ENCODE measurements at places on chromosomes 7 and 10.

DNA sequence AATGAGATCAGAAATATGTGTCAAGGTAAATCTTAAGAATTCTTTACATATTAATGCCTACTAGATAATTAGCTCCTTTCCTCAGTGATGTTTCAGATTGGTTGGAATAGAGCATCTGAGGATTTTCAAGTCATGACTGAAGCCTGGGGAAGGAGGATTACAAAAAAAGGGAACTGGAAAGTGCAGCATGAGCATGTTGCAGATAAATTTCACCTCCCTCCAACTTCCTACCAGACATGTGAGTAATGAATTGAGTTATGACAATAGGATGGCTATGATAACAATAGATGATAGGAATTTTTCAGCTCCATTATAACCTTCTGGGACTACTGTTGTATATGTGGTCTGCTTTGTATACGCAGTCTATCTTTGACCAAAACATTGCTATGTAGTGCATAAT, 104.2 kb upstream of the RAB18 start:
- DNase-seq, result no peak

- DNase-seq, result no peak
Observed at GRCh38 chr7:150719960-150720891, 3.8 kb downstream of the GIMAP1 start.

GRCh38 chr10:78777466-78777865, 291.3 kb upstream of the ZMIZ1 start:
- no peak for DNase-seq

DNA sequence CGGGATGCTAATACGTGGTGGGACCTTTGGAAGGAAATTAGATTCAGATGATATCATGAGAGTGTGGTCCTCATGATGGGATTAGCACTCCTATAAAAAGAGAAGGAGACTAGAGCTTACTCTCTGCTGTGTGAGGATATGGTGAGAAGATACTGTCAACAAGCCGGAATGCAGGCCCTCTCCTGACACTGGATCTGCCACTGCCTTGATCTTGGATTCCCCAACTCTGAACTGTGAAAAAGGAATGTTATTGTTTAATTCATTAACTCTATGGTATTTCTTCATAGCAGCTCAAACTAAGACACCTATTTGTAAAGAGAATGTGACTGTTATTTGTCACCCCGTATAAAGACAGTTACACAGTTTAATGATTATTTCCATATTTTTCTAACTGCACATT, 1227.5 kb upstream of the C7orf33 start:
- no peak for DNase-seq

- DNase-seq, result no peak
Observed at GRCh38 chr7:84294391-84294790, 99.8 kb upstream of the SEMA3A start.

- no peak for DNase-seq
Observed at GRCh38 chr7:2724453-2725177, 36.6 kb downstream of the AMZ1 start.

DNA sequence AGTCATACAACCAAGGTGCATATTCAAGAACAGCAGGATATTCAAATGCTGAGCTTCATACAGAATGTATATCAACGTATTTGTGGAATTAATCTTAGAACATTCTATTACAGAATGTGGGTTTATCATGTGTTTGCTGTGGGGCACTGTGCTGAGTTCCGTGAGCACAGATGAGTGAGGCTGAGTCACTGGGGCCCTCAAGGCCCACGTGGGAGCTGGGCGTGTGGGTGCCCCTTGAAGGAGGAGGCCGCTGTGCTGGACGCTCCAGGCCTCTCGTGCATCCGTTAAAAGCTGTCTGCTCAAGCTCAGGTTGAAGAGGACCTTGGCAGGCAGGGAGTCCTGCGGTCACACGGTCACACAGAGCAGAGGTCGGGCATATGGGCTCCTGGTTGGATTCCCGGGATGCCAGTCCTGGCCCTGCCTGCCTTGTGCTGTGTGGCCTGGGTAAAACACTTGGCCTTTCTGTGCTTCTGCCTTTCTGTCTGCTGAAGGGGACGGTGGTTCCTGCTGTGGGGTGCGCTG, 70.1 kb downstream of the GLRX3 start:
- no peak for DNase-seq

DNA sequence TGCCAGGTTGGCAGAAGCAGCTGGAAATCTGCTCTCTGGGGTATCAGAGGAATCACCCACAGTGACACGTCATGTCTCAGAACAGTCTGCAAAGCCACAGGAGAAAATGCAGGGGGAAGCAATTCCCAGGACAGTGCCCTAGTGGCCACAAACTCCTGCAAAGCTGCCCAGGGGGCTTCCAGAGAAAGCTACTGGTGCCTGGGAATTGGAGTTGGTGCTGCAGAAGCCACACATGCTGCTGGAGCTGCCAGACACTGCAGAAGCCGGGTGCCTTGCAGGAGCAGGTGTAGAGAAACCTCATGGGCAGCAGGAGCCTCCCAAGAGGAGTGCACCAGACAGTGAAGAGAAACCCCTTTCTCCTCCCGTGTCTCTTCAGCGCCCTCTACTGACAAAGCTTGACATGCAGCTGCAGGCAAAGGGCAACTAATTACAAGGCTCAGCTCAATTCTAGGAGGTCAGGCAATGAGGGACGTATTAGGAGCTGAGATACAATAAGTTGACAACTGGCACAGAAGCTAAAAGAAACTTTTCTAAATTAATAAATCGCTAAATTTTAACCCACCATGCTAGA, 30.2 kb upstream of the NUB1 start:
- peak; percentile 31 for DNase-seq

GRCh38 chr7:104883718-104884452, 130.1 kb upstream of the KMT2E start:
- DNase-seq, result peak; percentile 70

DNA sequence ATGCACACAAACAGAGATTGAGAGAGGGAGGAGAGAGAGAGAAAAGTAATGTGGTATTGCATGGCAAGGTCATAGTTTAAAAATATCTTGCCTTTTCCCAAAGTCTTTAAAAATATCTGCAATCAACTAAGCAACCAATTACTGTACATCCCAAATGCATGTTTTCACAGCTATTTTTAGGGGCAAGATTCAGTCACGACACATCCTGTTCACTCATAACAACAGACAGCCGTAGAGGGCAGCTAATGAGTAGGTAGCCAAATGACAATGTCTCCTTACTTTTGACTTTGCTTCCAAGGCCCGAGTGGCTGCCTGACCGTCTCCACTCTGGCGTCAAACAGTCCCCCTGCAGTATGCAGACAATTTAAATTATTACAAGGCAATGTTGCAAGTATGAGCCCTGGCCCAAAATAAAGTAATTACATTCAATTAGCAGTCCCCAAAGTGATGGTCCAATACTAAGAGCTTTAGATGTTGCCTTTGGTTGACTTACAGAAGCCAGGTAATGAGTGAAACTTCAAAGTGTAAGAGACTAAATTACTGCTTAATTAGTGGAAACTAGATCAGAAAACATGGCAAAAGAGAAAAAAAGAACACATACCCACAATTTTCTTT, 162.9 kb downstream of the MBL2 start:
- no peak for DNase-seq

- no peak for DNase-seq
Observed at GRCh38 chr7:93890464-93891068, at the start of gene TFPI2. Gene TFPI2, minus strand, starts transcription at chr7:93890753. Its CDS starts 75 bp downstream, at chr7:93890678.

- peak; percentile 26 for DNase-seq
Observed at GRCh38 chr7:121547544-121548092, 151.5 kb upstream of the FAM3C start.

DNA sequence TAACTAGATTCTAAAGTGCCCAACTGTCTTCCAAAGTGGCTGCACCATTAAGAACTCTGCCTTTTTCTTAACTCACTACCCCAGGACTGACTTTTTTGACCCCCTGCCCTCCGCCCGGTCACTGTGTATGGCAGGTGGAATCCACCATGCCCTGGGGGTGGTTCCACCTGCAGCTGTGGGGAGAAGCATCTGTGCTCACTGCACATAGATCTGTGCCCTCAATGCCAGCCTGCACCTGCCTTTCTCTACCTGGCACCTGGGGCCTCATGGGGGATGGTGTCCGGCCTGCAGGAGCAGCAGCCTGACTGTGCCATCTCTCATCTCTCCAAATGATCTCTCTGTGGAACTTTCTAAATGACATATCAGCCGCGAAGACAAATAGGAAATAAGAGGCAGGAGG, 353.5 kb downstream of the PAXIP1 start:
- DNase-seq, result no peak

DNA sequence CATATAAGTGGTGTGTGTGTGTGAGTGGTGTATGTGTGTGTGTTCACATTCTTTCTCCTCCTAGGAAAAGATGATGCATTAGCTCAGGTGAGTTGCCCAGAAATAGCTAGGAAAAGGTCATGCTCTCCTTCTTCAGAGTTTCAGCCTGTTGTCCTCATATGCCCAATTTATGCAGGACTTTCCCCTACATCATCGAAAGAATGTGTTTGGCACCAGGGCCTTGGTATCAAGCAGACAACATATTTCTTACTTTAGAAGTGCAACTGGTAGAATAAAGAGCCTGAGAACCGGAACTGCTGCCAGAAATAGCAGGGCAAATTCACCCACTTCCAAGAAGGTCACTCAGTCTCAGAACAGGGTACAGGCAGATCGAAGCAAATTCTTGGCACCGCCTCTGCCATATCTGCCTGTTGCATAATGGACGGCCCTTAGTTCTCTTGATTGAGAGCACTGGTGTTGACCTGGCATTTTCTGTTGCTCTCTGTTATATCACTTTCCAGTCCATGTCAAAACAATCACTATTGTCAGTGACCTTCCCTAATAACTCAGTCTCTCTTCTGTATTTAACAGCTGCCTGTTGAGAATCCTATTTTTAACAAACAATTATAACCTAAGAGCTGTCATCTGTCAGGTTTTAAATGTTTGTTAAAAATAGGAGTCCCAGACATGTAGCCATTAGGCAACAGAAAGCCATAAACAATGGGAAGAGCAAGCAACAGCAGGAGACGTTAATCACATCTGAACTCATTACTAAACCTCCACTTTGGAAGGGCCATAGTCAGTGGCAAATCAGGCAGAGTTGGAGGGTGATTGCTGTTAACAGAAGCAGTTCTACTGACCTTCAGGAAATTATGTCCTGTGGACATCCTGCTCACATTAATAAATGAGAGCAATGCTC, 20.7 kb downstream of the ADRB1 start:
- DNase-seq, result no peak

DNA sequence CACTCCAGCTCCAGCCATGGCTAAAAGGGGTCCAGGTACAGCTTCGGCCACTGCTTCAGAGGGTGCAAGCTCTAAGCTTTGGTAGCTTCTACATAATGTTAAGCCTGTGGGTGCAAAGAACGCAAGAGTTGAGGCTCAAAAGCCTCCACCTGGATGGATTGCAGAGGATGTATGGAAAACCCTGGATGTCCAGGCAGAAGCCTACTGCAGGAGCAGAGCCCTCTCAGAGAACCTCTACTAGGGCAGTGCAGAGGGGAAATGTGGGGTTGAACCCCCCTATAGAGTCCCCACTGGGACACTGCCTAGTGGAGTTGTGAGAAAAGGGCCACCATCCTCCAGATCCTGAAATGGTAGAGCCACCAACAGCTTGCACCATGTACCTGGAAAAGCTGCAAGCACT, 10.7 kb upstream of the RNF32 start:
- no peak for DNase-seq

- peak; percentile 54 for DNase-seq
Observed at GRCh38 chr7:106166651-106167342, 54.7 kb upstream of the SYPL1 start.

DNA sequence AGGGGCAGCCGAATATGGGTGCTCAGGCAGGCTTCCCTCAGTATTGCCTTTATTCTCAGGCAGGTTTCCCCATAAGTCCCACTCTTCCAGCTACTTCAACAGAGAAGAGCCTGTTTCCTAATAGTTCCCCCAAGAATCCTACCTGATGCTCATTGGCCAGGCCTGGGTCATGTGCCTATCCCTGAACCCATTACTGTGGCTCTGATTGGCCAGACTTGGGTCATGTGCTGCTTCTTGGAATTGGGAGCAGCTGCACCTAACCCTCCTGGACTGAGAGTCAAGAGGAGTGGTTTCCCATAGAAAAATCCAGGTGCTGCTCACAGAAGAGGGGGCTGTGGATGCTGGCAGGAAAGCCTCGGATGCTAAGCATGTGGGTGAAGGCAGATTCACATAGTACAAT, 21.7 kb downstream of the OPALIN start:
- no peak for DNase-seq

GRCh38 chr7:132380059-132380458, 196.2 kb downstream of the PLXNA4 start:
- DNase-seq, result no peak

GRCh38 chr7:76411626-76412025, 2.1 kb upstream of the SSC4D start:
- no peak for DNase-seq

- no peak for DNase-seq
Observed at GRCh38 chr7:106417273-106417902, 132.6 kb upstream of the NAMPT start.

GRCh38 chr10:16968416-16969041, 151.3 kb upstream of the RSU1 start:
- no peak for DNase-seq

- no peak for DNase-seq
Observed at GRCh38 chr7:156639426-156640256, 933 bp upstream of the RNF32 start.

- DNase-seq, result no peak
Observed at GRCh38 chr7:139106959-139107358, 2.6 kb downstream of the ZC3HAV1 start.

GRCh38 chr7:73517241-73517995, 4.7 kb downstream of the BAZ1B start:
- DNase-seq, result no peak

DNA sequence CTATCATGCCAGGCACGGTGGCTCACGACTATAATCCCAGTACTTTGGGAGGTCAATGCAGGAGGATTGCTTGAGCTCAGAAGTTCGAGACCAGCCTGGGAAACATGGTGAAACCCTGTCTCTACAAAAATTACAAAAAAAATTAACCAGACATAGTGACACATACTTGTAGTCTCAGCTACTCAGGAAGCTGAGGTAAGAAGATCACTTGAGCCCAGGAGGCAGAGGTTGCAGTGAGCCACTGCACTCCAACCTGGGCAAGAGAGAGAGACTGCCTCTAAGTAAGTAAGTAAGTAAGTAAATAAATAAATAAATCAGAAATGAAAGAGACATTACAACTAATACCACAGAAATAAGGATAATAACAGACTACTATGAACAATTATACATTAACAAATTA, 36.2 kb downstream of the PDLIM1 start:
- DNase-seq, result no peak

DNA sequence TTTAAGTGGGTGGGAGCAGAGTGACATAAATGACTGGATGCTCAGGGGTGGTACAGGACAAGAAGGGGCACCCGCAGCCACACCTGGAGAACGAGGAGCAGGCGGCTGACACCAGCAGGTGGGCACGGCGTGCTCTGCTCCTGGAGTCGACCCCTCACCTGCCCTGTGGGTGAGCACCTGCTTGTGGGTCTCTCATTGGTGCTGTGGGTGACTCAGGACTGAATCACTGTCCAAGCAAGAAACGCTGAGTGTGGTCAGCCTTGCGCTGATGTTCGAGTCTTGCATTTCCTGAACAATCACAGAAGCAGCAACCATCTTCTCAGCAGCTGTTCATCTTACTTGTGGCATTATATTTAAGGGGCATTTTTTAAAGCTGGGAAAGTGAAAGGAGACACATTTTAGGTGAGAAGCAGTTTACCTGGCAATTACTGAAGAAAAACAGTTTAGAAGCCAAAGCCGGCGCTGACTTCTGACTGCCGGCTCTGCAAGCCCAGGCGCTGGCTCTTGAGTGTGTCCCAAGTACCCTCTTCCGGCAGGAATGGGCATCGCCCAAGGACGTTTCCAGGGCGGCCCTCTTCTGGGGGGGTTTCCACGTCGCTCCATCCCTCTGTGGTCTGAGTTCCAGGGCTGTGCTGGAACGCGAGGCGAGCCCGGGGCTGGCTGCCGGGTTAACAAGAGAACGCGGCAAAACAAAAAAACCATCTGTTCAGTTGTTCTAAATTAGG, 145.2 kb upstream of the PFKP start:
- DNase-seq, result no peak
